ENCODE measurements at places on chromosomes 5 and 9. TPM values are rescaled to one million over a fixed set of nuclear protein-coding genes. Genes with fewer than 3 reads are reported as not detected.

The HK3 gene
- 0.10 TPM for total RNA-seq

The ZCCHC9 gene
- 32.2 TPM for total RNA-seq

The CERCAM gene
- 40.3 TPM for total RNA-seq

The SPATA31D4 gene
- not detected for total RNA-seq

The RPL35 gene
- total RNA-seq: 3,120 TPM

The PSMB7 gene
- 321 TPM for total RNA-seq
